ENCODE measurements at places on chromosomes 5 and 9. TPM values are rescaled to one million over a fixed set of nuclear protein-coding genes. Genes with fewer than 3 reads are reported as not detected.

DNA sequence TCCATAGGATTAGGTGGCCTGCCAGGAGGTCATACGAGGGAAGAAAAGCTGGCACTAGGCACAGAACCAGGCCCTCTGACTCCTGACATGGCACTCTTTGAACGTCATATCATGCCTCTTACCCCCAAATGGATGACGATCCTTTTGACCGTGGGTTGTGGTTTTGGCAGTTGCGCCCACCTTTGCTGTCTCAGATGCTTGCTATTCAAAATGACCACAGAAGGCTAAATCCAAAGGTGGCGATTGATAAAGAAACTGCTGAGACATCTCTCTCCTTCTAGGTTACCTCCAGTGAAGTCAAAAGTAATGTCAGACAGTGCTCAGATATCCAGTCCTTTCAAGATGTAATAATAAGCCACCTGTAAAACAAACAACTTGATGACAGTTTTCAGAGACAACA, 385.0 kb downstream of the EFNA5 start:
- no peak for DNase-seq

- no peak for DNase-seq
These were observed 10.7 kb downstream of the OGN start for GRCh38 chr9:92393686-92394085.

GRCh38 chr9:4386819-4387218, 87.0 kb upstream of the GLIS3 start:
- no peak for DNase-seq

- DNase-seq = no peak
These were observed 30.0 kb upstream of the TBC1D2 start for GRCh38 chr9:98285446-98285845.

DNA sequence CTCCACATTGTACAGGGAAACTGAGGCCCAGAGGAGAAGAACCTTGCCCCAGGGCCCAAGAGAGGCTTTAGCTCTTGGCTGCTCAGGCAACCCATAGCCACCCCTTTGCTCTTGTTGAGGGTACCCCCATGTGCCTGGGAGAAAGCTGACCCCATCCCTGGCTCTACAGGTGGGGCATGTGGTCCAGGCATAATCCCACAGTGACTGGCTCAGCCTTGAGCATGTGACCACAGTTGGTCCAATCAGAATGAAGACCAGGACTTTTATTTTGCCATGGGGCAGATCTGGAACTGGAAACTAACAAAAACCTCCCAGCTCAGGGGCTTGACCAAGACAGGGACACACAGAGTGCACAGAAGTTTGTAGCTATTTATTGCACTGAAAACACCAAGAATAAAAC, 29.3 kb downstream of the SLC6A7 start:
- no peak for DNase-seq

Gene MED10
- 82.1 TPM for total RNA-seq

GRCh38 chr5:43947935-43948334, 345.0 kb downstream of the NNT start:
- DNase-seq = no peak

Gene MEIKIN
- total RNA-seq = not detected

- no peak for DNase-seq
These were observed 294.7 kb downstream of the CHSY3 start for GRCh38 chr5:130198927-130199326.

DNA sequence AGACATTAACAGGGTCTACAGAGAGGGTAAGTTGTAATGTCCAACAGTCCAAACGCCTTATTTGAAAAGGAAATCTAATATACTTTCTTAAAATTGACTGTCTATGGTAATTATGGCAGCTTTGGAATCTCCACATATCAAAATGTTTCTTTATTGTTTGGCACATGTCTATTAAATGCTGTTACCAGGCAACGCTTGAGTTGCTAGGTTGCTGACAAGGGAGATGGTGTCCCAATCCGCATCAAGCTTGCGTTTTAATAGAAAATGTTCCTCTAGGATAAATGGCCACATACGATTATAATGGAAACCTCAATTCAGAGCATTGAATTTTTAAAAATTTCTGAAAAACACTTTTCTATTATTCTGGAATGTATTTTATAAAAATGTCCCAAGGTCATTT, 9.2 kb downstream of the ANXA1 start:
- no peak for DNase-seq

DNA sequence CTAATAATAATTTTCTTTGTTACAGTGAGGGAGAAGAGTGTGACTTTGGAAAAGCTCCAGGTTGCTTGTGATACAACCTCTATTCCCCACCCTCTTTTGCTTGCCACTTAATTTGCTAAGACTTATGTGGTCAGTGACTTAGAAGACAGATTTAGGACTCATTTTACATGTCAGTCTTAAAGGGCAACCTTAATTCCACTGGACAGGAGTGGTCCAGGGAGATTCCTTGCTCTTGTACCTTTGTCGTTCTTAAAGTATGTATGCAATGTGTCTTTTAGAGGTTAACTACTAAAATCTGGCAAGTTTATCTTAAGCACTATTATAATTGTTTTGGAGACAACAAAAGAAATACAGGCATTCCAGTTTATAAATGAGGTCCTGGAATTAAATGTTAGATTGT, 20.0 kb downstream of the SLC30A5 start:
- no peak for DNase-seq

Gene SPINK7
- not detected for total RNA-seq

DNA sequence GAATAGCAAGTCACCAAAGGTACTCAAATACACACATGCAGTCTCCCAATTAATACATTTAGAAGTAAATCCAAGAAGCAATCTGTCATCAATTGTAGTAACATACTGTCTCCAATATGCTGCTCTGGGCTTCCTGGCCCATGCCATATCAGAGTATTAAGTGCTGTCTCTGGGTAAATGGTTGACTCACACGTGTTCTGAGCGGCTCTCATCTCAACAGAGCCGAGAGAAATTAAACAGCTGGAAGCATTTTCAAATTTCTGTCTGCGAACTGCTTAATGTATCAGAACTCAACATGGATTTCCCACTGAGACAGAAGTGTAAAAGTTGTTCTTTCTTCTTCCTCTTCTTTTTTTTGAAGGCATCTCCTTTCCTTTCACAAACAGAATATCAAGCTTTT, 247.3 kb upstream of the TAS2R1 start:
- no peak for DNase-seq

GRCh38 chr5:66223637-66224036, 79.5 kb downstream of the SREK1 start:
- no peak for DNase-seq

DNA sequence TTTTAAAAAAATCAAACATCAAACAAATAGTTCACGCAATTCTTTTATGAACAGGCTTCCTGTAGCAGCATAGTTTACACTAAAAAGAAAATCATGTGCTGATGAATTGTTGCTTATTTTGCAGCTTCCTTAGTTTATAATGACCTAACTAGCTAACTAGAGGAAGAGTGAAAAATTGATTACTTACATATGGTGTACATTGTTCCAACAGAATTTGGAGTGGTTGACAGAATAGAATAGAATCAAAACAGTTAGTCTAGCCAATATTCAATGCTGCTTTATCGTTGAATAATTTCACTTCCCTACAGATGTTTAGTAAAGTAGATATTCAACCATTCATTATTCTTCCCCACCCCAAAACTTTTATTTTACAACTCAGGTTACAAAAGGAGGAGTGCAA, 4.2 kb downstream of the NMUR2 start:
- no peak for DNase-seq

DNA sequence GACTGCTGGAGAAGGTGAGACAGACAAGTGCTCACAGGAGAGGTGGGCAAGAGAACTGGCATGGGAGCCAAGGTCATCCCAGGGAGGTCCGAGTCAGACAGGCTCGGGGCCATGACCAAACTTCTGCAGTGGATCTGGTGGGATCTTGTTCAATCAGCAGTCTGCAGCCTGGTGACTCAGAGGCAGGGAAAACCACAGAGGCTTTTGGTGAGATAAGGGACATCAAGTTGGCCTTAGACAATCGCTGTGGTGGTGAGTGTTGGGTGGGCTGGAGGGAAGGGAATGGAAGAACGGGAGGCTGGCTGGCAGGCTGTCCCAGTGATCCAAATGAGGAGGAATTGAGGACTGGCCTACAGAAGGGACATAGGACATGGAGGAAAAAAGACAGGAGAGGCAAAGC, 123.8 kb downstream of the TMEM174 start:
- no peak for DNase-seq

DNA sequence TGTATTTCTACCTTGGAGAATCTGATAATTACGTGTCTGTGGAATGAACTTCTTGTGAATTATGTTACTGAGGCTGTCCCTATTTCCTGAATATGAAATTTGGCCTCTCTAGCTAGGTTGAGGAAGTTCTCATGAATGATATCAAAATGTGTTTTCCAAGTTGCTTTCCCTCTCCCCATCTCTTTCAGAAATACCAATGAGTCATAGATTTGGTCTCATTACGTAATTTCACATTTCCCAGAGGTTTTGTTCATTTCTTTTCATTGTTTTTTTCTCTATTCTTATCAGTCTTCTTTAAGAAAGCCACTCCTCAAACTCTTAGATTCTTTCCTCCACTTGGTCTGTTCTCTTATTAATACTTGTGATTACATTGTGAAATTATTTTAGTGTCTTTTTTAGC, 923.8 kb upstream of the CDH9 start:
- no peak for DNase-seq

GRCh38 chr5:173638126-173639040, 21.9 kb upstream of the BOD1 start:
- no peak for DNase-seq

All from activated T-cell treated with anti-CD3 and anti-CD28 coated beads, Interleukin-2, amount 50 U/mL, for 4 hours (primary cell).